ENCODE measurements at places on chromosomes 1 and 21. TPM values are rescaled to one million over a fixed set of nuclear protein-coding genes. Genes with fewer than 3 reads are reported as not detected.

GRCh38 chr1:17195731-17196130 is 9.2 kb upstream of the PADI1 start:
- no peak for DNase-seq

DNA sequence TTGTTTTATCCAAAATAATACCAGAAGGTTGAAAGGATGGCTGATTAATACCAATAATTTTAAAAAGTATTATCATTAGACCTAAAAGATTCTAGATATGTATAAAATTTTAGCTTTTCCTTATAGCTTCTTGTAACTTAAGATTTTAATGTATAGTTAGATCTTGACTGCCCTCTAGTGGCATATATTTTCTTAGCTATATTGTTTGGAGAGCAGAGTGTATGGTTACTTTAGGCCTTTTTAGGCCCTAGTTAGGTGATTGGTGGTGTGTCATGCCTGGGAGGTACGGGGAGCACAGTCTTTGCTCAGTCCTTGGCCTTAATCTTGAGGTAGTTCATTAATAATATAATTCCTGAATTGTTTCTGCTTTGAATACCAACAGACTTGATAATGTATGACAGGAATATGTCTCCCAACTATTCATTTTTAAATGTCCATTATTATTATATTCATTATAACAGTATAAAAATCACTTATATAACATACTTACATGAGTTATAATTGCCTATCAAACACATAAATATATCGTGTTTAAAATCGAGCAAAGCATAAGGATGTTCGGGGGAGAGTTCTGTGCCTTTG is 328.4 kb downstream of the ZP4 start:
- peak; percentile 75 for DNase-seq

DNA sequence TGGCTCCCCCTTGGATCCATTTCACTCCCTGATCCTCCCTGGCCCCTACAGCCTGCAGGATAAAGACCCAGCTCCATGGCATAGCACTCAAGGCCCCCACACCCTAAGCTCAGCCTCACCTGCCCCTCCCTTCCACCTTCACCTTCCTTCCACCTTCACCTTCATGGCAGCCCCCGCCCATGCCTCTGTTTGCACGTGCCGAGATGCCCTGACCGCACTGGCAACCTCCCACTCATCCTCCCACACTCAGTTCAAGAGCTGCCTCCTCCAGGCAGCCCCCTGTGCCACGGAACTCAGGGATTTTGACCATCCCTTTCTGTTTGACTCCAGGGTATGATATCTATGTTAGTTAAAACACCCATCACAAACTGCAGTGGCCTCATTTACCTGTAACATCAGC is 109.8 kb downstream of the RAVER2 start:
- no peak for DNase-seq

GRCh38 chr1:194318790-194319280 is 1132.4 kb upstream of the B3GALT2 start:
- DNase-seq: no peak

- no peak for DNase-seq
Measured at GRCh38 chr1:173410794-173411236, 66.3 kb upstream of the PRDX6 start.

- no peak for DNase-seq
Measured at GRCh38 chr1:241994171-241994570, 4.7 kb downstream of the MAP1LC3C start.

DNA sequence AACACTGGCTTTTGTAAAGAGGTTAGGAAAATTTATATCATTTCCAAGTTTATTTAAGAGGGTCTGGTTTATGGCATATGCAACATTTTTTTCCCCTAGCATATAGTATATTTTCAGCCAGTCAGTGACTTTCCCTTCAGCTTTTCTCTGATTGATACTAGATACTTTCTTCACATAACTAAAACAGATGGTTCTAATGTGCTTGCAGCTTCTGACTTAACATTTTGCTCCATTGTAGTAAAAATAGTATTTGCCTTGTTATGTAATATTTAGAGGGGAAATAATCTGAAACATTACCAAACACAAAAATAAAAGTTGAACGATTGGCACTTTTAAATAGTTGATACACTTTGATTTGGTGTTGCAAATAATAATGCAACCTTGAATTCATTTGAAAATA is 191.7 kb downstream of the GPR52 start:
- no peak for DNase-seq

PHLDA3 gene
- 91.1 TPM for polyA plus RNA-seq

DYNLT5 gene
- not detected for polyA plus RNA-seq

PAQR7 gene
- 5.9 TPM for polyA plus RNA-seq
